ENCODE measurements at places on chromosomes 6 and 20.

DNA sequence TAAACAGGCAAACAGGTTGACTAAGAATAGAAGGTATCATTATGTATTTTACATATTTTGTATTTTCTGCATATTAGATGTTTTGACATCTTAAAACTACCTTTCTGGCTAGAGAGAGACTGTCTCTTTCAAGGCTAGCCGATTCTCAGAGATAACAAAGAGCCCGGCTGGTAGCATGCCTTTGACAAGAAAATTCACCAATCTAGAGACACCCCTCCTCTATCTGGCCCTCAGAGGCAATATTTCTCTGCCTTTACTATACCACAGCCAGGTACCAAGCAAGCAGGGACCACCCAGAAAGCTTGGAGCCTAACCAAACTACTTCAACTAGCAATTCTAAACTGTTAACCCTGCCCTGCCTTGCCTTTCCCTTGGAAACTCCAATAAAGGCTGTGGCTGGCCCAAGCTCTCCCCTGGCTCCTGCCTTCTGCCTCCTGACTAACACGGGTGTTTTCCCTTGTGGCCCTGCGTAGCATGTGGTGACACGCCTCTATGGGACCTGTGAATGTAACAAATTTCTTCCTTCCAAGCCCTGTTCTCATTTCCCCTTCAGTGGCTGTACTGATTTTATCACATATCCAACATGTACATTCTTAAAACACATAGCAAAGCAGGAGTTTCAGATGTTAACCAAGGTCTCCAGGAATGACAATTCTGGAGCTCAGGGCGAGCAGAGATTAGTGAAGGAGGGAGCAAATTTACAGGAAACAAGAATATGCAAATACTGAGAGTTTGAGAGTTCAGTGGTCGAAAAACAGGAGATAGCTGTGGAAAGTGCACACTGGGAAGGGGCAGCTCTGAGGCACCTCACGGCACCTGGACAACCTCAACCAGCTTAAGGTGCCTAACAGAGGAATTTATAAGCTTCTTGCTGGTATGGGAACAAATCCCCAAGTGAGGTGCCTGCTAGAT lies 120.8 kb downstream of the BACH2 start:
- no peak for DNase-seq

DNA sequence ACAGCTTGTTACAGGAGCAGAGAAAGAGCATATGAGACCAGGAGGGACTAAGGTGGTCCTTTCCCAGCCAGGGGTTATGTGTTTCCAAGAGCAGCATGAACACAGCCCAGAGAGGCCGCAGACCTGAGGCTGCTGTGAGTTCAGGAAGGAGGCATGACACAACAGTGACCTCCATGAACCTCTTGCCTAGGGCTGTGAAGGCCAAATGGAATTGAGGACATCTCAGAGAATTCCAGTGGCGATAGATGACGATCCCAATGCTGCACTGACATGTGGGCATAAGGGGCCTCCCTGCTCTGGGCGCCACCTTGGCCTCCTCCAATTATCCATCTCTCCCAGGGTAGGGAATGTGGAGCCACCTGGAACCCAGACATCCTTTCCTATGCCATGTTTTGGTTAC lies 79.9 kb upstream of the FUCA2 start:
- DNase-seq: no peak

DNA sequence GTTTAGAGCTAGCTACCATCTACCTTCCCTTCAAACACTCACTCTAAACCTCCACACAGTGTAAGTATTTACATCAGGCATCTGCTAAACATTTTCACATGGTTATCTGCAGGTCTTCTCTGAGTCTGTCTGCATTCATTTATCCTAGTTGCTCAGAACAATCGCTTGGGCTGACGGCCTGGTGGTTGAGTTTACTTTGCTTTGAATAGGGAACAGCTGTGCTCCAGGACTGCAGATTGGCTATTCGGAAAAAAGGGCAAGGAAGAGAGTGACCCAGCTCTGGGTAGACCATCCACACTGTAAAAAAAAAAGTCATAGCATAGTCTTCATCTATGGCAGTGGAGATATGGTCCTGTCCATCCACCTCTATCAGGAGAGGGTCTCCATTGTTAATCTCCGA lies 115.3 kb upstream of the ESR1 start:
- DNase-seq: no peak

DNA sequence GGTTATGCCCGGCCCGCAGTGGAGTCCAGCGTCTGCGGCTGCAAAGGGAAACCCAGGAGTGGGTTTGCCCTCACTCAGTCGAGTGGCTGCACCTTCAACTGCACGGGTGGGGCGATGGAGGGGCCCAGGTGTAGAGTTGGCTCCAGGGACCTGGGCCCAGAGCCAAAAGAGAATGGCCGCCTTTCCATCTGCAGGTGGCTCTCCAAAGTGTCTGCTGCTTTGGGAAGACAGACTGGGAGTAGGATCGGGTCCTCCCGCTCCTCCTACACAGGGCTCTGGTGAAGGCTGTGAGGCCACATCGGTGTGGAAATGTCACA lies 80.1 kb downstream of the PTPN1 start:
- DNase-seq: no peak

- DNase-seq: no peak
Observed at GRCh38 chr6:94600636-94601035, 976.7 kb upstream of the MANEA start.

- no peak for DNase-seq
Observed at GRCh38 chr20:6819599-6819998, 52.1 kb downstream of the BMP2 start.

DNA sequence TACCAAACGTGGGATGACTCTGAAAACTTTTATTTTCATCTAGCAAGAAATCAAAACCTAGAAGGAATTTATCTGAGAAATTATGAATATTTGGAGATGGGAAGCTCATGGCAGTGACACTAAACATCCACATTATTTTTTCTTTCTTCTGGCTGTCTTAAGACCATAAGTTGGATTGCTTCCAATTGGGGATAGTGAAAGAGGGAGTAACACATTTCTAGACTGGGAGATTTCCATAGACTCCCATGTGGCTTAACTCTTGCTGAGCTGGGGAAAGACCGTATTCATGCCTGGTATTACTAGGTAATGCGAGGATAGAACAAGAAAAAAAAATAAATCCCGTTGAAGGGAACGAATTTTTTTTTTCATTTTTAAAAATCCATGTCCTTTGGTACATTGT lies 120.0 kb downstream of the UTRN start:
- no peak for DNase-seq

DNA sequence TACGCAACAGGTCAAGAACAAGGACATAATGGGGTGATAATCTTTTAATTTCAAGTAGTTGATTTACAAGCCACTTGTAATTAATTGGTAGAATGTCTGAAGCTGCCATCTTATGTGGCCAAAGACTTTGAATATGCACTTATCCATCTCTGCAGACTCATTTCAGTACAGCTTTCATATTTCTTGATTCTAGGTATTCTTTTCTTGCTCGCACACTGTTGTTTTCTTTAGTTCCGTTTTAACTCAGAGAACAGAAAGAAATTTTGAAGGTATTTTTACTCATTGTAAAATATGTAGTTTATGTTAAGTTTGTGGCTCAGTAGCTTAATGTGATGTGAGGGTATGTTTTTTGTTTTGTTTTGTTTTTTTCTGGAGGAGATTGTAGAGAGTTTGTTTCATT lies 73.9 kb downstream of the UBR2 start:
- DNase-seq: peak; percentile 2

DNA sequence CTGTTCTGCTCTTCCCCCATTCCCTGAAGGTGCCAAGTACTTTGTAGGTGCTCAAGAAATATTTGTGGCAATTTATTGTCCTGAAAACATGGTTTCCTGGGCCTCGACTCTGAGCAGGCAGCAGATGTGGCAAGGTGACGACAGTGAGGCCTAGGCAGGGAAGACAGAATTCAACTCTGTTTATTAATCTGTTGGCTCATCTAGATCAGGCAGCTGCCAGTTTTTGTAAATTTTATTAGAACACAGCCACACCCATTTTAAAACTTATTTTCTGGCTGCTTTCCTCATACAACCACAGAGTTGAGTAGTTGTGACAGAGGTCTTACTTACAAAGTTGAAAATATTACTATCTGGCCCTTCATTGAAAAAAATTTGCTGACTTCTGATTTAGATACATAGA lies 24.5 kb downstream of the MAPK14 start:
- no peak for DNase-seq

DNA sequence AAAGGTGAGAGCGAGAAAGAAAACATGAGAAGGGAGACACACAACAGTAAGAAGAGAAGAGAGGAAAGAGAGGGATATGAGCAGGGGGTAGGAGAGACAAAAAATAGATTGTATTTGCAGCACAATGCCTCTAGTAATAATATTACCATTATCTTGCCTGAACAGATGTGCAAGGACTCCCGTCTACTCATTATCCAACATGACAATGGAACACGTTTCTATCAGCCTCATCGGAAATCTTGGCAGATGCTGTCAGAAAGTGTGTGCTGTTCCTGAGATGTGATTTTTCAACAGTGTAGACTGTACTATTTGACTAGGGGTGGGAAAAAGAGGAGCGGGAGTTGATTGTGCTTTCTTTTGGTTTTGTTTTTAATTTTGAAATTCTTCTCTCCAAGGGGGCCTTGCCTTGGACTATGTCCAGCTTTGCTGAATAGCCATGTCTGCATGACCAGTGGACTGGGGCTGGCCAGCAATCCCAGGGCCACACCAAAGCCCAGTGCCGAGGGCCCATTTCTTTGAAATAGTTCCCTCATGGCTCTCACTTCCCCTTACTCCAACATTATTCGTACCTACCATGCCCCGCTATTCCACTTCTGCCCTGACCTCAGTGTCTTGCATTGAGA lies 11.3 kb upstream of the TRAM2 start:
- no peak for DNase-seq

All from HAP-1 (cell line).